Stimulated activated CD4-positive, alpha-beta T cell treated with anti-CD3 and anti-CD28 coated beads, Interleukin-15, amount 100 ng/mL, for 1 hour (primary cell): ENCODE measurements at places on chromosomes 16 and 17.

- no peak for DNase-seq
These were observed 2.2 kb downstream of the HEATR9 start for GRCh38 chr17:35866341-35866950.

DNA sequence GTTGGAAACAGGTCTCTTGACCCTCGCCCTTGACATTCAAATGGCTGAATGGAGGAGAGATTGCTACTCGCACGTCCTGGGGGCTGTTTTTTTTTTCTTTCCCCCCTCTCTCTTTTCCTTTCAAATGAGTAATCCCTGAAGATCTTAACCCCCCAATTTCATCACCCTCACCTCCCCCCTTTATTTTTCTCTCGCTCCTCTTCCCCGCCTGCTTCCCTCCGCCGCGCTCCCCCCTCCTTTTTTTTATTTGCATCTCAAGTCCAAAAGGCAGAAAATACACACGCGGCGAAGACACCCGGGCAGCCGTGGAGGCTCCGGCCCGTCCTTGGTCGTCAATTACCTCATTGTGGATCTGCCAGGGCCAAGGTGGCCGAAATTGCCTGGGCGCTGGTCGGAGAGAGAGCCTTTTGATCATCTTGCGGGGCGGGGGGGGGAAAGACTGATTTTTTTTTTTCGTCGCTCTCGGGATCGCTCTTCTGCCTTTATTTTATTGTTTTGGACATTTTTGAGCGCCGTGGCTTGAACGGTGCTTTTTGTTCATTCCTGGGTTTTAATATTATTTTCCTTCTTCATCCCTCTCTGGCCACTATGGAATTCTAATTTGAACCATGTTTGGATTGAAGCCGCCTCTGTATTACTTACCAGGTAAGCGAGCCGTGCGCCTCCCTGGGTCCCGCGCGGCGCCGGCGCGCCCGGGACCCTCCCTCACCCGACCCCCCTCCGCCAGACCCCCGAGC lies 57.2 kb upstream of the GSE1 start:
- DNase-seq = no peak

DNA sequence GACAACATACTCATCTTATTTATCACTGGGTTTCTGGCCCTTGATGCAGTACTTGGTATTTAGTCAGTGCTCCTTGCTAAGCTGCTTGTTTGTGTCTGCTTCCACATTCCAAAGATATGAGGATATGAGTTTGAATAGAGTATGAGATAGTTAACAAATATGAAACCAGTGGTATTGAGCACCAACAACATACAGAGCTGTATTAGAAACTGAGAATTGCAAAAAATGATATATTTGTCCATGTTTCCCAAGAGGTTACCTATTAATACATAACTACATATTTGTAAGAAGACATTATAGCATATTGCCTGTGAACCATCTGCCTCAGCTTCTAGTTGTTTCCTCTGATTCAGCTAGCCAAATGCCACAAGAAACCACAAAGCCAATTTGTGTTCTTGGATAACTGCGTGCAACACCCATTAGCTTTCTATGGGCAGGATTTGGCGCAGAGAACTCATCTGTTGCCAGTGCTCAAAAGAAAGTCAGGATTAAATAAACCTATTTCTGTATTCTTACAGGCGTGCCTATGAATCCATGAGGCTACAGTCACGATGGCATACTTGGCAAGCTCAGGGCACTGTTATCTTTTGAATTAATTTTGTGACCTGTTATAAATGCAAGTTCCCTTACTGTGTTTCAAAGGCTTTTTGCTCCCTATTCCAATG lies 194.4 kb downstream of the MAP2K6 start:
- DNase-seq = no peak

- no peak for DNase-seq
These were observed 39.7 kb upstream of the NGFR start for GRCh38 chr17:49455272-49455861.

GRCh38 chr17:43024407-43025289 lies at the start of gene RND2:
RND2 (plus strand) TSS chr17:43025231; CDS start chr17:43025348, 117 bp downstream.
- DNase-seq = peak; percentile 50

- no peak for DNase-seq
These were observed 687 bp upstream of the NARF start for GRCh38 chr17:82457929-82458178.

- no peak for DNase-seq
These were observed 478.2 kb upstream of the EEF2KMT start for GRCh38 chr16:5575646-5576245.

DNA sequence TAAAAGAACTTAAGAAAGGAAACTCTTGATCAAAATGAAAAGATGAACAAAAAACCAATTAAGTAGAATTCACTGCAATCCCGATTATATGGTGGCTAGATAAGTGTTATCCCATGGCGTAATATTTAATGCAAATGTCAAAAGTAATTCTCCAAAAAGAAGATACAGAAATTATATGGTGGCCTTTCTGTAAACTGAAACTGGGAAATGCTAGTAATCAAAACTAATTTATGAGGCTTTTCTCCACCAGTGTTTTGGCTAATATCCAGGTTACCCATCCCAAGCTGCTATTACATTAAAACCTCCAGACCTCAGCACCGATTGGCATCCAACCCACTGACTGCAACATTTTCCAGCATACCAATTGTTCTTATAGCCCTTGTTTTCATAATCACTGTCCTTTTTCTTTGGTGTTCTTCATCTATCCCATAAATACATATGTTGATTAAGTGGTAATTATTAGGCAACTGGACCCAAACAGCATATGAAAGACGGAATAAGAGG lies 77.2 kb upstream of the TNRC6A start:
- DNase-seq = no peak

DNA sequence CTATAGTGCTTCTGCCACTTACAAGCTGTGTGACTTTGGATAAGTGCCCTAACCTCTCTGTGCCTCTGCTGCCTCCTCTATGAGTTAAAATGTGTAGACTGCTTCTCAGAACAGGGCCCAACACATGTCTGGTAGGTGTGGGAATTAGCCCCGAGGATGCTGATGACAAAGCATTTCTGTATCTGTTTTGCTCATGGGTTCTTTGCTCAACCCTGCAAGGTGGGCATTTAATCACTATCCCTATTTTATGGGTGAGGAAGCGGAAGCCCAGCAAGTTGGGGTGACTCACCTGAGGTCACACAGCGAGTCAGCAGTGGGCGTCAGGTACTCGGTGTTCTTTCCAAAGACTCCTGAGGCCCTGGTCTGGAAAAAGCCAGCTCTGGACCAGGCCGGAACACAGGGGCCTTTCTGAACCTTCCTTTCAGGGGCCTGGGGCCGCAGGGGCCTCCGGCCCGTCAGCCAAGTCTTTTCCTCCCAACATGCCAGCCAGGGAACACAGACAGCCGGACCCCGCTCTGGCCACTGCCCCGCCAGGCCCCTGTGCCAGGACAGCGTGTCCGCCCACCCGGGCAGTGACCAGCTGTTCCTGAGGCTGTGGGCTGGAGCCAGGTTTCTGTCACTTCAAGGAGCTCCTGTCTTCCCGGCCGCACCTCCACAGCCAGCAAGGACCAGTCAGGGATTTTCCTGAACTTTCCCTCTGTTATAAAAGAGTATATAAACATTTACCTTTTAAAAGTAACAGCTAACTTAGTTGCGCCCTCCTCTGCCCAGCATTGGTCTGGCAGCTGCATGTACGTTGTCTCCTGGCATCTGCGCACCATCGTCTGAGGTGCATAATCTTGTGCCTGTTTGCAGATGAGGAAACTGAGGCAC lies 62.5 kb downstream of the SREBF1 start:
- DNase-seq = no peak

GRCh38 chr16:79647586-79647985 lies 47.0 kb upstream of the MAF start:
- DNase-seq = no peak

- no peak for DNase-seq
These were observed 21.5 kb upstream of the PSMD7 start for GRCh38 chr16:74275031-74275636.
